ENCODE measurements at places on chromosomes 7 and 10. TPM values are rescaled to one million over a fixed set of nuclear protein-coding genes. Genes with fewer than 3 reads are reported as not detected.

PNLIPRP3 gene
- not detected for total RNA-seq

- H3K36me3 ChIP-seq = no peaks in the 10 kb centered on the region
- H3K4me1 ChIP-seq = no peaks in the 10 kb centered on the region
- H3K27ac ChIP-seq = no peak overlapping the region
- no peaks in the 10 kb centered on the region for H3K27me3 ChIP-seq
These were observed 422.2 kb upstream of the ANKRD30A start for GRCh38 chr10:36703179-36703578.

GRCh38 chr10:91537614-91538383, 95.1 kb downstream of the PPP1R3C start:
- no peak overlapping the region for H3K27ac ChIP-seq
- H3K27me3 ChIP-seq = no peaks in the 10 kb centered on the region
- H3K36me3 ChIP-seq = no peaks in the 10 kb centered on the region
- H3K4me3 ChIP-seq = no peak overlapping the region

DNA sequence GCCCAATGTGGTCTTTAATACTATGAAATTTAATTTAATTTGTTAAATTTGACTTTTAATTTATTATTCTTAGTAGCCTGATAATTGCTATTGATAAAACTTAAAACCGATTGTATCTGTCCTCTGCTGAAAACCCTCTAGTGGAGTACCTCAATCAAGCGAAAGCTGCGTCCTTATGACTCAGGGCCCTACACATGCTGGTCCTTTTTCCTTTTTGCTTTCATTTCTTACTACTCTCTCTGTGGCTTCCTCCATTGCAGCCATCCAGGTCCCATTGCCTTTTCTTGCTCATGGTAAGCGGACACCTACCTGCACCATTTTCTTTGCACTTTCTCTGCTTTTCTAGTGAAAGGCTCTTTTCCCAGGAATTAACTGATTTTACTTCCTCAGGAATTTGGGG, 301.1 kb downstream of the INHBA start:
- no peak for DNase-seq
- H3K27ac ChIP-seq = no peak overlapping the region
- no peaks in the 10 kb centered on the region for H3K27me3 ChIP-seq
- no peaks in the 10 kb centered on the region for H3K36me3 ChIP-seq

PIK3CG gene
- total RNA-seq = 3.9 TPM

DNA sequence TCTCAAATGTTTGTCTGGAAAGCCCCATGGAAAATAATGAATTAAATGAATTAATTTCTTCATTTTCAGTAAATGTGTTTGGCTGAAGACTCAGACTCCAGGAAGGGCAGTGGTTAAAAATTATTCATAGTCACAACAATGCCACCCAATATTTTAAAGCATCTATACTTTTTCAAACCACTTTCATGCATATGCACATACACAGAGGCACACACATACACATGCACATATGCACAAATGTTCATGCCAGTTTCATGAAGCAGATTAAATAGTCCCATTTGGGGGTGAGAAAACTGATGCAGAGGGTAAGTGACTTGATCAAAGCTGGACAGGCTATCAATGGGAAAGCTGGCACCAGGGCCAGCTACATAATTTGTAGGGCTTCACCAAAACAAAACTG, 1.4 kb upstream of the PLA2G12B start:
- H3K27ac ChIP-seq = no peak overlapping the region
- no peak for DNase-seq
- H3K4me1 ChIP-seq = no peaks in the 10 kb centered on the region
- H3K4me3 ChIP-seq = no peak overlapping the region
- H3K27me3 ChIP-seq = no peaks in the 10 kb centered on the region

GRCh38 chr7:36746347-36746746, 22.1 kb upstream of the AOAH start:
- no peaks in the 10 kb centered on the region for H3K27me3 ChIP-seq
- DNase-seq = no peak
- no peak overlapping the region for H3K4me3 ChIP-seq
- H3K4me1 ChIP-seq = no peaks in the 10 kb centered on the region
- H3K27ac ChIP-seq = no peak overlapping the region
- H3K36me3 ChIP-seq = no peaks in the 10 kb centered on the region

- H3K4me1 ChIP-seq = peaks cover 33% of the 10 kb centered on the region
- no peaks in the 10 kb centered on the region for H3K36me3 ChIP-seq
- no peak for DNase-seq
- peak overlapping the region; percentile 76 for H3K4me3 ChIP-seq
These were observed 4.7 kb downstream of the ZNF503 start for GRCh38 chr10:75396631-75397495.

PLCE1 gene
- total RNA-seq = 6.9 TPM

DNA sequence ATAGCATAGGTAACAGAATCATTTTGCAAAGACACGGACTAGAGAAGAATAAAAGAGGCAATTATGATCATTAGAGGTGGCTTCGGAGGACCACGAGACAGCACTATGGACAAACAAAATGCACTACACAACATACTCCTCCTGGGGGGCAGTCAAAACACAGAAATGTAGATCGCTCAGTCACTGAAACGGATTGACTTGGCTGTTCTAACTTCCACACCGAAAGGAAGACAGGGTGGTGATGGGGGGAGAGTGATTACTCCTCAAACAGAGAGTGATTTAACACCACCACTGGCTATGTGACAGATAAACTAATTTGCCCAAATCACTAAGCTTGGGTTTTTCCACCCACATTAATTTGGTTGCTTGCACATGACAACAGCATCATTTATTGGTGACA, 14.1 kb upstream of the PPA1 start:
- H3K4me1 ChIP-seq = no peaks in the 10 kb centered on the region
- no peak for DNase-seq
- no peaks in the 10 kb centered on the region for H3K36me3 ChIP-seq
- H3K27ac ChIP-seq = no peak overlapping the region

DNA sequence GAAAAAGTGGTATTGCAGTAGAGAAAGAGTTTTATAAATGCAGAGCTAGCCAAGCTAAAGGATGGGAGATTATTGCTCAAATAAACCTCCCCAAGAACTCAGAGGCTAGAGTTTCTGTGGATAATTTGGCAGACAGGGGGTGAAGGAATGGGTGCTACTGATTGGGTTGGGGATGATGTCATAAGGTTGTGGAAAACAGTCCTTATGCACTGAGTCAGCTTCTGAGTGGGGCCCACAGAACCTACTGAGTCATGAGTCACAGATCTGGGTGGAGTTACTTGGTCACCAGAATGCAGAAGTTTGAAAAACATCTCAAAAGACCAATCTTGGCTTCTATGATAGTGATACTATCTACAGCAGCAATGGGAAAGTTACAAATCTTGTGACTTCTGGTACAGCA, 1146.7 kb downstream of the TYW1 start:
- no peaks in the 10 kb centered on the region for H3K36me3 ChIP-seq
- no peaks in the 10 kb centered on the region for H3K27me3 ChIP-seq
- no peaks in the 10 kb centered on the region for H3K4me1 ChIP-seq

GRCh38 chr10:44922021-44922420, 10.9 kb downstream of the TMEM72 start:
- H3K4me3 ChIP-seq = no peak overlapping the region
- H3K36me3 ChIP-seq = no peaks in the 10 kb centered on the region
- H3K27me3 ChIP-seq = no peaks in the 10 kb centered on the region

SPACDR gene
- total RNA-seq = not detected

SHH gene
- total RNA-seq = not detected

DNA sequence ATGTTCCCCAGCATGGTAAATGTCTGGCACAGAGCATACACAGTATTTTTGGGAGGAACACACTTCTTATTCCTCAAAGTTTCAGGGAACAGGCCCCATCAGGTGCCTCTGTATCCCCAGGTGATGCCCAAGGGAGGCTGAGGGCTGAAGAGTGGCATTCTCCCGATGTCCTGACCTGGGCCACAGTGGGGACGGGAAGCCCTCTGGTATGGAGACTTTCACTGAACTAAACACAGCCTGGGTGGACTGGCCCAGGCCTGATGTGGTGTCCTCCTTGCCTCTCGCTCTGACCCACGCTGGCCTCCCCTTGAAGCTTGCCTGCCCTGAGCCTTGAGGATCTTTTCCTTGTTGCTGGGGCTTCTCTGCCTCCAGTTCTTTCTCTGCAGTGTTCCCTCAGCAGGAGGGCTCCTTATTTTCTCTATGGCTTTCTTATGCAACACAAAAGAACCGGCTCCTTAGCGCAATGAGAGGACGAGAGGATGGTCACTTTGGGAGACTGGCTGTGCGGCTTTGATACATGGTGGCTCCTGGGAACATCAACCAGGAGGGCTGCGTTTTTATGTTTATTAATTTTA, 157.5 kb upstream of the TNS3 start:
- no peak for DNase-seq
- H3K27ac ChIP-seq = no peak overlapping the region
- no peak overlapping the region for H3K4me3 ChIP-seq
- no peaks in the 10 kb centered on the region for H3K4me1 ChIP-seq
- no peaks in the 10 kb centered on the region for H3K36me3 ChIP-seq

GRCh38 chr10:13402021-13402420, 53.9 kb upstream of the SEPHS1 start:
- no peak overlapping the region for H3K4me3 ChIP-seq
- DNase-seq = no peak
- H3K27me3 ChIP-seq = no peaks in the 10 kb centered on the region
- H3K4me1 ChIP-seq = no peaks in the 10 kb centered on the region

GRCh38 chr7:16889851-16890415, 8.2 kb upstream of the AGR3 start:
- H3K4me3 ChIP-seq = no peak overlapping the region
- H3K27ac ChIP-seq = no peak overlapping the region
- no peaks in the 10 kb centered on the region for H3K36me3 ChIP-seq
- H3K27me3 ChIP-seq = no peaks in the 10 kb centered on the region

- H3K36me3 ChIP-seq = no peaks in the 10 kb centered on the region
- no peak overlapping the region for H3K4me3 ChIP-seq
- no peaks in the 10 kb centered on the region for H3K27me3 ChIP-seq
- DNase-seq = no peak
- peaks cover 27% of the 10 kb centered on the region for H3K4me1 ChIP-seq
These were observed 2.5 kb upstream of the BAMBI start for GRCh38 chr10:28674782-28675181.

DNA sequence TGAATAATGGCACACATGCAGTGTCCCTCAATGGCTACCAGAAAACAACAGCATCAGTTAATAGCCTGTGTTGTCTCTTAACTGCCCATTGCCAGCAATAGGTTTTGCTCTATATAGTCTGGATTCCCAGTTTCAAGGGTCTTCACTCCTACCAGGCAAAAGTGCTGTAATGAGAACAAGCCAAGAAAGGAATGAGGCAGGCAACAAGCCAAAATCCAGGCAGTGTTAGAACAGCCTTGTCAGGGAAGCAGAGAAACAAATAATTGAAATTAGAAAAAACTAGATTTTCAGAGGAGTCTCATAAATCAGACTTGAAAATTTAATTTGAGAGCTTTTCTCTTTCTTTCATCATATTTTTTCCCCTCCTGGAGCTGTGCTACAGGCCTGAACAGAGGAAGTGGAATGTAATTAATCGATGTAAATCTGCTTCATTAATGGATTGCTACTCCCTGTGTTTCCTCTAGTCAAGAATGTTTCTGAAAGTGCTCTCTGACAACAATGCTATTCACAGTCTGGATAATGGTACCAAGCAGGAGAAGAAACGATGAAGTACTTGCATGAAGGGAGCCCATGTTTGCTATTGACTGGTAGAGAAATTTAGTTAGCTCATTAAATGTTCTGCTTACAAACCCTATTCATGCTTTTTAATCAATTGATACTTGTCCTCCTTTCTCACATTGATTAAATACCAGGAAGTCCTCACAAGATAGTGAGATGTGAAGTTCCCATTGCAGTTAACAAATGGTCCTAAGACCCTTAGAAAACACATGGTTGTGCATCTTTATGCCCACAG, 202.0 kb upstream of the LRRTM3 start:
- no peak for DNase-seq
- H3K4me3 ChIP-seq = no peak overlapping the region
- no peak overlapping the region for H3K27ac ChIP-seq
- no peaks in the 10 kb centered on the region for H3K27me3 ChIP-seq
- no peaks in the 10 kb centered on the region for H3K4me1 ChIP-seq

GRCh38 chr10:132774181-132774901, 11.6 kb downstream of the NKX6-2 start:
- H3K4me3 ChIP-seq = no peak overlapping the region
- no peak for DNase-seq
- peaks cover 3% of the 10 kb centered on the region for H3K27me3 ChIP-seq
- H3K27ac ChIP-seq = no peak overlapping the region
- H3K36me3 ChIP-seq = peaks cover 18% of the 10 kb centered on the region
